Kidney glomerular epithelial cell (primary cell): ENCODE measurements at places on chromosomes 1 and 21.

DNA sequence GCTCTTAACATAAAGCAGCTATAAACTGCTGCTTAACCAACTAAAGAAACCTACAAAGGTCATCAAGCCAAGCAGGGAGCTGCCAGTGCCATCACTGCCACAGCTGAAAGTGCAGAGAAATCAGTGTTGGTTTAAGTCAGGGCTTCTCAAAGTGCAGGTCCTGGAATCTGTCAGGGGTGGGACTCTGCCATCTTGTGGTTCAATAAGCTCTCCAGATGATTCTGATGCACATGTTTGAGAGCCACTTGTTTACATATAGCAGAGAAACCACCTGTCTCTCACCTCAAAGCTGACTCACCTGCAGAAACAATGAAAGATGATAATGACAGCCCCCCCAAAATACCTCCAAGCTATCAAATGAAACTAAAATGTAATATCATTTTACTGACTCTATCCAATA is 49.3 kb downstream of the SH3GLB1 start:
- DNase-seq: no peak

- no peak for DNase-seq
These were observed 23.1 kb downstream of the DYRK3 start for GRCh38 chr1:206658264-206658980.

- DNase-seq: no peak
These were observed 69.3 kb upstream of the ANGPTL3 start for GRCh38 chr1:62528015-62528414.

DNA sequence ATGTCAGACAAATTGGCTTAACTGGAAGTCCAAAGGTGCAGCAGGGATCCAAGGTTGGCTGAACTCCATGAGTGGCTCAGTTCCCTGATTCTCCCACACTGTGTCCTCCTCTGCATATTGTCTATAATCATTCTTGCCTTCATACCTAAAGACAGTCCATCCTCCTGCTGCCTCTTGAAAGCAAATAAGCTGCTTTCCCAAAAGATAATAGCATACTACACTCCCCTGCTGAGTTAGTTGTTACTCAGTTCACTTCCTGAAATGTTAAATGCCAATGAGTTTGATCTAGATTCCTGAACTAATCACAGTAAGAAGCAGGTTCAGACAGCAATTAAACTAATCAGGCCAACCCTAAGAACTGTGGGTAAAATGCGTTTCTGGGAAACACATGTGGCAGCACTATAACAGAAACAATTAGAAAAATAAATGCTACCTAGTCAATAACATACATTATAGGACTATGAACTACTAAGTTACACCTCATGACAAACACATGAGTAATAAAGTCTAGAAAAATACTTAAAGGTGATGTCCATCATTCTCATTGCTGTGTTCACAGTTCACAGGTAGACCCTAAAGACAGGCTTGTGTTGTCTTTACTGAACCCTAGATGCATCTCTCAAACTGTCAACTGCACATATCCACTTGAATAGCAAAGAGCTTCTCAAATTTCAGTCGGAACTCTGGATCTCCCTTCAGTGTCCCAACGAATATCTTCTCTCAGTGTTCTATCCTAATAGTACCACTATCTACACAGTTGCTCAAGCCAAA is 50.8 kb upstream of the BOLA1 start:
- DNase-seq: no peak

- DNase-seq: no peak
These were observed 183.4 kb upstream of the SNX7 start for GRCh38 chr1:98478121-98478520.

- no peak for DNase-seq
These were observed 51.2 kb upstream of the NFASC start for GRCh38 chr1:204819495-204819894.

- no peak for DNase-seq
These were observed 9.8 kb downstream of the GREM2 start for GRCh38 chr1:240602189-240602588.

- no peak for DNase-seq
These were observed at the start of gene RYR2 for GRCh38 chr1:237041795-237042525. RYR2 (plus strand) TSS chr1:237042184; CDS start chr1:237042522, 338 bp downstream.

DNA sequence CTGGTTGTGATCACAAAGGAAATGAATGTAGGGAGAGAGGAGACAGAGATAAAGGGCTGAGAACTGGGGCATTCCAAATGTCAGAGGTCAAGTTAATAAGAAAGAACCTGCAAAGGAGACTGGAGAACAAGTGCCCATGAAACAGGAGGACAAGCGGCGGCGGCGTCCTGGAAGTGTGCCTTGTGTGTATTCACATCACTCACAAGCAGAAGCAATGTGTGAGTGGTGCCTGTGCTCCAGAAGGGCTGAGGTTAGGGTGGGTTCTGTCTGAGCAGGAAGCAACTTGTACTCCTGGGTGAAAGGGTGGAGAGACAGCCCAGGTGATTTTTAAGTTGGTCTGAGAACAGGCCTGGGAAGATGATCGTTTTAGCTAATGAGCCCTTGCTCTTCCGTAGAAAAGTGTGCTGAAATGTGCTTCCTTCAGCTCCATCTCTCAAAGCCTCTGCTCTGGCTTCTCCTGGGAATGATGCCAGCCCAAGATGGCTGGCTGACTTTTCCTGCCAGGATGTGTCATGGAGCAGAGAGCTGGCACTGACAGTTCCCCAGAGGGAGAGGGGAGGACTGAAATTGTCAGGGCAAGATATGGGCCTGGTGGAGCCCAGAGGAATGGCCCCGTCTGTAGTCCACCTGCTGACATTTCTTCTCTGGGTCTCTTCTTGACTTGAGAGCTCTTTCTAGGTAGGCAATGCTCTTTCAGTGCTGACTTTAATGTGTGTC is 25.1 kb upstream of the PLEKHA6 start:
- peak; percentile 31 for DNase-seq

DNA sequence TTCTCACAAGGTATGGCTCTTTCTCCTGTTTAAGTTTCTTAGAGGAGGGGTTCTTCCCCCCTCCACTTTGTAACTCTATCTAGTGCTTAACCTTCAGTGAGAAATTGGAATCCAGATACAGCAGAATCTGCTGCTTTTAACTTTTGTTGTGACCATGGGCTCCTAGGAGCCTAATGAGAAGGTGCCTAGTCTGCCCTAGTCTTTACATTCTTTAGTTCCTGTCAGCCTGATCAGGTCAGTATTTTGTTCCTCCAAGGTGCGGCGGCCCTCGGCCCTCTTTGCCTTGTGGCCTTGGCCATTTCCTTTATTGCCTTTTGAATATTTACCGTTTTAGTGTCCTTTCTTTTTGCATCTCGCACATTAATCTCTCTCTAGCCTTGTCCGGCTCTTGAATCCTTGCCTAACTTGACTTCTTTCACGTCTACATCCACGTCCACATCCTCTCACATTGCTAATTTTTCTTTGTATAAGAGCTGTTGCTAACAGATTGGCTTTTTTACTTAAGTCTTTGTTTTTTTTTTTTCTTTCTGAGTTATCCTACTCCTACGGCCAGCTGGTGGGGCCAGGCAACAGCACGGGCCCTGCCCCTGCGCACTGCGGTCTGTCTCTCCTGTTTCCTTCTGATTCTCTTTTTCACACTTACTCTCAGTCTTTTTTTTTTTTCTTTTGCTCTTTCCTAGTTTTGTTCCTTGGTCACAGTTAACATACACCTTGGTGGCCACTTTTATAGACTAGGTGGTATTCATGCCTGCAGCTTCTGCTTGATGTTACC is 49.0 kb downstream of the SFPQ start:
- no peak for DNase-seq

- peak; percentile 66 for DNase-seq
These were observed 97.7 kb upstream of the SLC25A33 start for GRCh38 chr1:9441451-9442133.

DNA sequence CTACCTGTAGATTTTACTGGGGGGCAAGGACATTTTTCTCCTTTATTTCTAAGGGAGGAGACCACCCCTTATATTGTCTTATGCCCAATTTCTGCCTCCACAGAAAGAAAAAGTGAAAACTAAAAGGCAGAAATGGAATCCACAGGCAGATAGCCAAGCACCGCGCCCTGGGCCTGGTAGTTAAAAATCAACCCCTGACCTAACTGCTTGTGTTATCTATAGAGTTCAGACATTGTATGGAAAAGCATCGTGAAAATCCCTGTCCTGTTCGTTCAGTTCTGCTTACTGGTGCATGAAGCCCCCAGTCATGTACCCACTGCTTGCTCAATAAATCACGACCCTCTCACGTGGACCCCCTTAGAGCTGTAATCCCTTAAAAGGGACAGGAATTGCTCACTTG is 33.7 kb upstream of the IL6R start:
- DNase-seq: no peak

DNA sequence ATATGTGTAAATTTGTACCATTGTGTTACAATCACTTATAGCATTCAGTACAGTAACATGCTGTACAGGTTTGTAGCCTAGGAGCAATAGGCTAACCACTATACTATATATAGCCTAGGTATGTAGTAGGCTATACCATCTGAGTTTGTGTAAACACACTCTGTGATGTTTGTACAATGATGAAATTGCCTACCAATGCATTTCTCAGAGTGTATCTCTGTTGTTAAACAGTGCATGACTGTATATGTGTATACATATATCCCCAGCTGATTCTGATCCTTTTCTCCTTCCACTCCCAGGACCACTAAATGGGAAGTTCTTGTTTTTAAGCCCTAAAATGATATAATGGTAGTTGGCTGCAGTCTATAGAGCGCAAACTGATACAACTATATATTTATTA is 7.8 kb downstream of the GNPAT start:
- no peak for DNase-seq

- DNase-seq: no peak
These were observed 281.9 kb upstream of the POU3F1 start for GRCh38 chr1:38328278-38329035.

GRCh38 chr1:167426716-167427115 is 91.6 kb downstream of the CD247 start:
- DNase-seq: no peak

GRCh38 chr1:173479649-173480048 is 2.5 kb downstream of the PRDX6 start:
- no peak for DNase-seq

DNA sequence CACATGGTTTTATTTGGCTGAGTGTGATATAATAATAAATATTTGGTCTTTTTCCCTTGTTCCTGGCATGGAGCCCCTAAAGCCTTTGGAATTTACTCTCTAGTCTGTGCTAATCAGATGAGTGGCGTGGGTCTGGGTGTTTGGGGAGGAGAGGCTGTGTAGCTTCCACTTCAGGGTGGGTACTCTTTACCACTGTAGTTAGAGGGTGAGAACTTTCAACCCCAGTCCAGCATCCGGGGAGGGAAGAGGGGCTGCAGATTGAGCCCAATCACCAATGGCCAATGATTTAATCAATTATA is 20.0 kb downstream of the USP25 start:
- no peak for DNase-seq

DNA sequence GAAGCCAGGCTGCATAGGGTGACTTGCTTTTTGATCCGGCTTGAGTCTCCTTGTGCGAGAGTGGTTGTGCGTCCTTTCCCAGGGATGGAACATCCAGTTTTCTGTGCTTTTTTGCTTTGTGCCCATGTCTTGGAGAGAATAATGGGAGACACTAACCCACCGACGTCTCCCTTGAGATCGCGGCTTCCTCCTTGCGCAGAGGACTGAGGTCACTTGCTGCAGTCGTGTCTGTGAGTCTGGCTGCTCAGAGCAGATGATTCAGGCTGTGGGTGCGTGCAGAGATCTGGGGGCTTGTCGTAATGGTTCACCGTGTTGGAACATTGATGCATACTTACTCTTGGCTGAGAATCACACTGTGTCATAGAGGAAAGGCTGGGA is 164.5 kb upstream of the CACNA1E start:
- peak; percentile 11 for DNase-seq

DNA sequence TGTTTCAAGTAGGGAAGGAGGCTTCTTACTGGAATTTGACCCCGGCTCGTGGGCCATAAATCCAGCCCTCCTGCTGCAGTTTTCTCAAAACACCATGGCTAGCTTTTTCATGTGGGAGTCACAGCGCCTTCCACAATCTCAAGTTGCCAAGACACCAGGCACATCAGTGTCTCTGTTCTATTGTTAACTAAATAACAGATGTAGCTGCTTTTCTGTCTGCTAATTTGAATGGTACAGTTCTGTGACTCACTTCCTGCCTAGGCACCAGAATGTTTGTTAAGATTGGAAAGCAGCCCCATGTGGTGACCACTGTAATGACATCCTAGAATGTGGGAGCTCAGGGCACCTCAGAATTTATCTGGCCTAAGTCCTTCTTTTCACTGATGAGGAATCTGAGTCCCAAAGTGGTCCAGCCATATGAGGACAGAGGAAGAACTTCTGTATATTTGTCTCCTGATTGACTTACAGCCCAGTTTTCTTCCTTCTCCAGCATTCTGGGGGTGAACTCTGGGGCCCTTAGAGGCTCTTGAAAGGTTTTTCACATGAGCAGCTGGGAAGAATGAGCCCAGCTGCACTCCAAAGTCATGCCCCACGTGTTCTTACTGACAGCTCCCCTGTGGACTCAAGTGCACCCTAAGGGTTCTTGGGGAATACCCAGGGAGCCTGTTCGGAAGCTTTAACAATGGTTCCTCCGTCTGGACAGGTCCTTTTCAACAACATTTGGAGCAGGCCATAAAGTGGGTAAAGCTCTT is 27.5 kb downstream of the TRIM45 start:
- DNase-seq: peak; percentile 64

DNA sequence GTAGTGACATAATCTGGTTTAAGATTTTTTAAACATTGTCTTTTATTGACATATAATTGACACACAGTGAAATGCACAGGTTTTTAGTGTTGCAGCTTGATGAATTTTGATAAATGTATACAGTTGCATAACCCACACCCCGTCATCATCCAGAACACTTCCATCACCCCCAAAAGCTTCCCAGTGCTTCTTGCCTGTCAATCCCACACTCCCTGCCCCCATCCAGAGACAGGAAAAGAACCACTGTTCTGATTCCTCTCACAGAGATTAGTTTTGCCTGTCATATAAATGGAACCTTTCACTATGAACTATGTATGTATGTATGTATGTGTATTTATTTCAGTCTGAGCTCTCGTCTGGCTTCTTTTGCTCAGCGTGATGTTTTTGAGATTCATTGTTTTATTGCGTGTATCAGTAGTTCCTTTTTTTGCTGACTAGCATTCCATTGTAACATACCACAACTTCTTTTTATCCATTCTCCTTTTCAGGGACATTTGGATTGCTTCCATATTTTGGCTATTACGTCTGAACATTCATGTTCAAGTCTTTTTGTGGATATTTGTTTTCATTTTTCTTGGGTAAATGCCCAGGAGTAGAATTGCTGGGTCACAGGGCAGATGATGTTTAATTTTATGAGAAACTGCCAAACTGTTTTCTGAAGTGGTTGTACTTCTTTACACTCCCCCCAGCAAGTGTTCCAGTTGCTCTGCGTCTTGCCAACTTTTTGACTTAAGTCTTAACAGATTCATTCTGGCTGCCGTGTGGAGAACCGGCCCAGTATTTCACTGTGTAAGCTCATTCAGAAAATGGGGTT is 8.7 kb downstream of the UBIAD1 start:
- DNase-seq: no peak

GRCh38 chr1:211929683-211930082 is 99.1 kb upstream of the LPGAT1 start:
- no peak for DNase-seq
